ENCODE measurements at places on chromosomes 5 and 9. TPM values are rescaled to one million over a fixed set of nuclear protein-coding genes. Genes with fewer than 3 reads are reported as not detected.

GRCh38 chr9:23926368-23926767 is 100.3 kb upstream of the ELAVL2 start:
- DNase-seq, result no peak

Gene NME5
- 1.3 TPM for total RNA-seq

- DNase-seq, result no peak
These were observed 134.4 kb upstream of the ABCA1 start for GRCh38 chr9:105062222-105062855.

Gene RANBP17
- 28.8 TPM for total RNA-seq

GRCh38 chr9:6068983-6069382 is 53.6 kb upstream of the RANBP6 start:
- DNase-seq, result no peak

GRCh38 chr9:38251036-38251860 is 141.3 kb upstream of the ALDH1B1 start:
- no peak for DNase-seq

- DNase-seq, result no peak
These were observed 209.5 kb downstream of the DCP2 start for GRCh38 chr5:113186061-113186460.

DNA sequence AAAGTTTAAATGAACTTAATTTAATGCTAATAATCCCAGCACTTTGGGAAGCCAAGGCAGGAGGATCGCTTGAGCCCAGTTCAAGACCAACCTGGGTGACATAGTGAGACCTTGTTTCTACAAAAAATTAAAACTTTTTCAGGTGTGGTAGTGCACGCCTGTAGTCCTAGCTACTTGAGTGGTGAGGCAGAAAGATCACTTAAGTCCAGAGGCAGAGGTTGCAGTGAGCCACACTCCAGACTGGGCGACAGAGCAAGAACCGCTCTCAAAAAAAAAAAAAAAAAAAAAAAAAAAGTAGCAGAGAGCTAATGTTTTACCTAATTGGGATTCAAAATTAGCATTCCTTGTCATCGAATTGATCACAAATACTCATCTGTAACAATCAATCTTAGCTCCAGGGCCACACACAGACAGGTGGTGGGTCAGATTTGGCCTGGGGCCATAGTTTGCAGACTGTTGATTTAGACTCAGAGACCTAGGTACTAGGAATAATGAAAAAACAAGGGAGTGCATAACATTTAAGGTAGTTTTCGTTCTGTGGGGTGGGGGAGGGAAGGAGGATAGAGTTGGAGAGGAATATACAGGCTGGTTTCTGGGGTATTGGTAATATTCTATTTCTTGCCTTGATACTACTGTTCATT is 21.4 kb downstream of the HSDL2 start:
- no peak for DNase-seq

Gene C5orf52
- not detected for total RNA-seq

All from skin of body (tissue), 3 donors.